ENCODE measurements at places on chromosomes 5 and 9.

DNA sequence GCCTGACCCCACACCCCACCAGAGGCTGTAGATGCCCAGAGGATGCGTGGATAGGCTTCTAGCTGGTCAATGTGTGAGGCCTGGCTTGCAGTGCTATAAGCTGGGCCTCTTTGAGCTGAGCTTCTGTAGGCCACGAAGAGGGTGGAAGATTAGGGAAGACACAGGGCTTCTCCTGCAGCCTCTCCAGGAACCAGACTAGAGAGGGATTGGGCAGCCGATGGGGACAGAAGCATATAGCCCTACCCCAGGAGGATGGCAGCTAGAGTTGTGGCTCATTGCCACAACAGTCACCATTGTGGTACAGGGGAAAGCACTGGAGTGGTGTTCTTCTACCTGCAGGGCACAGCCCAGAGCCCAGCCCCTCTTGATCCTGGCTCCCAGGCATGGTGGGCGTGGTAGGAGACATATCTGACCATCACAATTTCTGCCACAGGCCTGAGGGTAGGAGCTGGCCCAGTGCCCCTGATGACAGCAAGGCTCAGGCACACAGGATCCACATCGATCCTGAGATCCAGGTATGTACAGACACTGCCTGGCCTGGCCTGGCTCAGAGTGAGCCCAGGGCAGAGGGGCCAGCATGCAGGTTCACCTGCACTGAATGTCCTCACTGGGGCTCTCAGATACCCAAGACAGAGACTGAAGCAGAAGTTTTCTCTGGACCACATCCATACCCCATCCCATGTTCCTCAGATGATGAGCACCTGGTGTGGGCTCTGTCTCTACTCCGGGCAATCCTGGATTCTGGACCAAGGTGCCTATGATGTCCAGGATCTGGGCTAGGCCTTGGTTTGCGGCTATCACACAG is 8.7 kb downstream of the PDLIM4 start:
- no peaks in the 10 kb centered on the region for H3K27me3 ChIP-seq
- H3K4me3 ChIP-seq: no peak overlapping the region
- H3K4me1 ChIP-seq: peaks cover 9% of the 10 kb centered on the region
- no peak for DNase-seq
- H3K27ac ChIP-seq: no peak overlapping the region

DNA sequence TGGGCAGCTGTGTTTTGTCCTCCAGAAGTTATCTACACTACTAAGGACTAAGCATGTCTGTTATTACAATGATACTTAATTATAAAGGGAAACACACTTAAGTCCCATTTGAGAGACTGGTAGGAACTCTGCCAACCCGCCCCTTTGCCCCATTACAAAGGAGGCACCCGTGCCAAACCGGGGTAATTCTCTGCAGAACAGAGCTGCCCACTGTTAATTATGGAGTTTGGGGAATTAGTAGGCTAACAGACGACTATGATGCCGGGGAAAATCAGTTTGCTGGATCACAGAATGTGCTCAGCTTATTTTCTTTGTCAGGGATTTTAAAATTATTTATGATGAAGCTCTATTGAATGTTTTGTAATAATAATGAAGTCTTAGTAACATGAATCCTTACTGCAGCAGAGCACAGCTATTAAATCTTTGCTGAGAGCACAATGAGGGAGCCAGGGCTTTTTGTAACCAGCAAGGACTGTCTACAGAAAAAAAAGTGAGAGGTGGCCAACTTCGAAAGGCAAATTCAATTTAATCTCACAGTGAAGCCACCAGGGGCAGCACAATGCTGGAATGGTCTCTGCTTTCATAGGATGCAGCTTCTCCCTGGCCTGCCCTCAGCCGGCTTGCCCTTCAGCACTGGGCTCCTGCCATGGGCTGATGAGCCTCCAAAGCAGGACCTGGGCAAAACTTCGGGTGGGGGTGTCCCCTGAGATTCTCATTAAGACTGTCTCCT is 134.5 kb downstream of the GNAQ start:
- H3K4me1 ChIP-seq: peaks cover 32% of the 10 kb centered on the region
- no peak overlapping the region for H3K4me3 ChIP-seq
- DNase-seq: no peak
- peaks cover 10% of the 10 kb centered on the region for H3K36me3 ChIP-seq
- H3K27ac ChIP-seq: peak overlapping the region; percentile 59

DNA sequence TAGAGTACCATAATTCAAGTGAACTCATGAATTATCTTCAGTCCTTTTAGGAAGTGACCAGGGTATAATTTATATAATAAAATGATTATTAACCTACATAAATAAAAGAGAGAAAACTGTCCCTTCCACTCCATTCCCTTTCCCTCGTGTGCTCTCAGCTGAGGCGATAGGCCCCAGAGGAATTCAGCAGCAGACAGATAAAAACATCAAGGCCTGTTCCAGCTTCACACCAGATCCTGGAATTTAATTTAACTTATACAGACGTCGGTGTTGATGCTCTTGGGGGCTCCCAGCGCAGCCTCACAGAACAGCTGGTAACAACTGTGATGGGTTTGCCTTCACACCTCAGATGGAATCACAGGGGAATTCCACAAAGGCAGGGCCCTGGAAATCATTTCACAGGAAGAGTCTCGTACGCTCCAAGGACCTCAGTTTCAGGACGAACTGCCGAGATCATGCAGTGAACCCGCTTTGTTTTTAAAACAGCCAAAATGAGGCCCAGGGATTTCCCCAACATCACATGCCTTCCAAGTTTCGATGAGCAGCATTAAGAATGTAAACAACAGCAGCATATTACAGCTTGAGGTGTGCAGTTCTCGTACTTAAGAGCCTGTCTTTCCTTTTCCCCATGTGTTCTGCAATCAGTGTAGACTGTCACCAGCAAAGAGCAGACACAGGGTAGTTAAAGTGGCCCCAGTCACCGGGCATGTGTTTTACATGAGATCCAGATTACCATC is 73.6 kb upstream of the ALDH1B1 start:
- peaks cover 37% of the 10 kb centered on the region for H3K27me3 ChIP-seq
- H3K4me3 ChIP-seq: no peak overlapping the region
- peaks cover 9% of the 10 kb centered on the region for H3K4me1 ChIP-seq
- H3K27ac ChIP-seq: peak overlapping the region; percentile 32
- H3K36me3 ChIP-seq: peaks cover 3% of the 10 kb centered on the region

DNA sequence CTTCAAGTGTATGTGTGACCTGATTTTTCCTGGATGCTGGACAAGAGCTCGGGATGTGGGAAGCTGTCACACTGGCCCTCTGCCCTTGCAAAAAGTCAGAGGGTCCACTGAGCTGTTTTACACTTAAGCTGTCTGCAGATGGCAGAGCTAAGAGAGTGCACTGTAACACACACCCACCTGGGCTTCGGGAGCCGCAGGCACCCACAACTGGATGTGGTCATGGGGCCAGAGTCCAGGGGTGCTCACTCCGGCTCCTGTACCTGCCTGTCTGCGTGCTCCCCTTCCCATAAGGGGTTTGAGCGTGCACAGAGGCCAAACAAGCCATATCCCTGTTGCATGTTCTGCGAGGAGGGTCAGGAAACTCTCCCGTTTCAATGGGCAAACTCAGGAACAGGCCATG is 82.5 kb downstream of the LRRC70 start:
- no peak overlapping the region for H3K27ac ChIP-seq
- H3K4me1 ChIP-seq: no peaks in the 10 kb centered on the region
- no peaks in the 10 kb centered on the region for H3K36me3 ChIP-seq
- H3K4me3 ChIP-seq: no peak overlapping the region
- H3K27me3 ChIP-seq: no peaks in the 10 kb centered on the region

- peaks cover 12% of the 10 kb centered on the region for H3K27me3 ChIP-seq
- H3K4me1 ChIP-seq: peaks cover 17% of the 10 kb centered on the region
- H3K4me3 ChIP-seq: peak overlapping the region; percentile 78
- no peak for DNase-seq
- H3K36me3 ChIP-seq: no peaks in the 10 kb centered on the region
Observed at GRCh38 chr5:79133121-79133656, 21.6 kb downstream of the BHMT start.

DNA sequence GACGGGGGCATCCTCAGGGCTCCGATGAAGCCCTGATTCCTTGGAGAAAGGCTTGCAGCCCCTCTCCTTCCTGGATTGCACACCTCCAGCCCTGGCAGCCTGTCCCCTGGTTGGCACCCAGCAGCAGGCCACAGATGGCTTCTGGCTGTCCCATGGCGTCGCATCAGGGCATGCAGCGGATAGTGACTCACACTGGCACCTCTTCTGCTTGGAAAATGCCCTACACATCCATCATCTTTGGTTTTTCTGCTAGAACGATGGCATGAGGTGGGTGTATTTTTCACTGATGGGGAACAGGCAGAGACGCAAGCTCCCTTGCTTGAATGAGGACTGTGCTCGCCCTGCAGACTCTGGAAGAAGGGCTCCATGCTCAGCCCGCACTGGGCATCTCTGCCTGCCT is 23.2 kb upstream of the IER5L start:
- no peaks in the 10 kb centered on the region for H3K36me3 ChIP-seq
- H3K27me3 ChIP-seq: peaks cover 15% of the 10 kb centered on the region
- H3K27ac ChIP-seq: no peak overlapping the region
- H3K4me1 ChIP-seq: peaks cover 2% of the 10 kb centered on the region

DNA sequence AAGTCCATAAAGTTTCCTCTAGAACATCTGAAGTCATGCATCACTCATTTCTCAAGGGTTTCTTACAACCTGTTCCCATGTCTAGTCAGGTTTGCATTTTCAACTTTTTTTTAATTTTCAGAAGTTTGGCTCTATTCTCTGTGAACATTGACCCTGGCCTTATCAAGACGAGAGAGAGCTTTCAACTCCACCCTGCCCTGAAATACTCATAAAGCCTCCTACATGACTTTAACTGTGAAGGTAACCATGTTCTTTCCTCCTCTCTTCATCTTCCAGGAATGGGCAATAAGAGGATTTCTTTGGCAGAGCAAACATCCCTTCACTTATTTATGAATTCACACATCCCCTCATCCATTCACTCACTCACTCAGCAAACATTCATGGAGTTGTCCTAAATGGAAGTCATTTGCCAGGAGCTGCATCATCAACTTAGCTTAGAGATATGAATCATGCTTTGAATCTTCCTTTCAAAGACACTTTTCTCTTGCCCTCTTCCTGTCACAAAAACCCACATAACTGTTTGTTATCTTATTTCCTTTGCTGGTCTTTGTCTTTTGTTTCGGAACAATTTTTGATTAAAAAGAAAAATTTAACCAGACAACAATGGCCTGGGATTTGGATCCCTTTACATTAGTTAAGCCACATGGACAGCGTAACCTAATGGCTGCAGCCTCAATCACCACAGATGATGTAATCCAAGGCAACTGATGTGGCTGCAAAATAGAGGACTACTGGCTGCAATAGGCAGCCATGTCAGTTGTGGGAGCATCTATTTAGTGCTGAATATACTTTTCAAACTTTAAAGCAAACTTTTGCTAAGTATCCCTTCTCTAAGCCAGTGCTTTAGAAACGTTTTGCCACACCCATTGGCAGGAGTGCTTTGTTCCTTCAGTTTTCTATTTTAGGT is 43.0 kb upstream of the GNAQ start:
- H3K27me3 ChIP-seq: no peaks in the 10 kb centered on the region
- peaks cover 31% of the 10 kb centered on the region for H3K4me1 ChIP-seq
- no peak for DNase-seq
- H3K4me3 ChIP-seq: peak overlapping the region; percentile 77

DNA sequence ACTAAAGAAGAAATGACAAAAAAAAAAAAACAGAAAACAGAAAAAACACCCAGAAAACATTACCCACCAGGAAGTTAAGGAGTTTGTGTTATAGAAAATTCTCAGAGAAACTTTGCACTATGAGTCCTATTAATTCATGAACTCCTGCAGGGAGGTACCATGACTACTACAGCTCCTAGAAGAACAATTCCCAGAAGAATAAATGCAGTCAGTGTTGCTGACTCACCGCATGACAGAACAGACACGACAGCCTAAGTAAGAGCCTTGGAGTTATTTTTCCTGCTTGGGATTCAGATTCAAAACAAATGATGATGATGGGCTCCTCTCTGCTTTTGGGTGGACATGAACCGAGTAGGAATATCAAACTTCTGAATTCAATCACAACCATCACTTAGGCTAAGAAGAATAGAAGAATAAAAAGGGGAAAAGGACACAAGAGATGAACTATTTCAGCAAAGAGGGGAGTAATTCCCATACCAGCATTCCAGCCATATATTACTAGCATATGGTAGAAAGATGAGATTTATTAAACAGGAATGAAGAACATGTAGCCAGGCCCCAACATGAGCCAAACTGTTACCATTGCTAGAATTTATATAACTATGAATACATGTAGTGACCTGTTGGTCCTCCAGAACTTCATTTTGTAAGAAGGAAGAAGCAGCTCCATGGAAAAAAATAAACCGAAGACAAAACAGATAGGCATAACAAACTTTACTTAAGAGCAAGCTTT is 209.6 kb upstream of the PDE4D start:
- H3K27me3 ChIP-seq: no peaks in the 10 kb centered on the region
- H3K36me3 ChIP-seq: no peaks in the 10 kb centered on the region
- H3K4me1 ChIP-seq: no peaks in the 10 kb centered on the region
- DNase-seq: no peak

GRCh38 chr5:169290895-169291294 is 10.0 kb downstream of the SLIT3 start:
- no peaks in the 10 kb centered on the region for H3K36me3 ChIP-seq
- H3K27me3 ChIP-seq: peaks cover 13% of the 10 kb centered on the region
- no peak overlapping the region for H3K4me3 ChIP-seq
- H3K4me1 ChIP-seq: no peaks in the 10 kb centered on the region
- H3K27ac ChIP-seq: no peak overlapping the region
- no peak for DNase-seq

- H3K27me3 ChIP-seq: no peaks in the 10 kb centered on the region
- peaks cover 43% of the 10 kb centered on the region for H3K4me1 ChIP-seq
- H3K27ac ChIP-seq: peak overlapping the region; percentile 94
- DNase-seq: peak; percentile 65
- peak overlapping the region; percentile 89 for H3K4me3 ChIP-seq
Observed at GRCh38 chr9:129496473-129497004, 124.4 kb downstream of the C9orf50 start.

DNA sequence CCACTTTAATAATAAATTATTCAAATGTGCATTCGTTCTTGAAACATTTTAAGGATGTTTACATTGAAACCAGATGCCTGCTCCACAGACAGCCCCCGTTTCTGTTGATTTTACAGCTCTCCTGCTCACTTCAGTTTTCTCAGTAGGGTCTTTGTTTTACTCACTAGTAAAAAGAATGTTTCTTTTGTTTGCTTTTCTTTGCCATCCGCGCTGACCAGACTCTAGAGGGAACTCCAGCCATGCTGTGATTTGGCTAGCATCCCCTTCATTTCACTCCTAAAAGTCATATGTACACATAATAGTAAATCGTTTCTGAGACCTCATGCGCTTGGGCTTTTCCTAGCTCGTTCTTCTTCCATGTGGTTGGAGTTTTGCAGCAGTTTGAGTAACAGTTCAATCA is 28.7 kb upstream of the PALM2AKAP2 start:
- no peak overlapping the region for H3K4me3 ChIP-seq
- no peaks in the 10 kb centered on the region for H3K4me1 ChIP-seq
- DNase-seq: no peak
- H3K27ac ChIP-seq: no peak overlapping the region
- peaks cover 17% of the 10 kb centered on the region for H3K27me3 ChIP-seq

GRCh38 chr5:142800776-142801494 is 30.8 kb downstream of the ARHGAP26 start:
- no peak for DNase-seq
- H3K27ac ChIP-seq: peak overlapping the region; percentile 90
